ENCODE measurements at places on chromosomes 6 and 20.

GRCh38 chr6:19697744-19698290, 139.4 kb upstream of the ID4 start:
- no peak for DNase-seq

DNA sequence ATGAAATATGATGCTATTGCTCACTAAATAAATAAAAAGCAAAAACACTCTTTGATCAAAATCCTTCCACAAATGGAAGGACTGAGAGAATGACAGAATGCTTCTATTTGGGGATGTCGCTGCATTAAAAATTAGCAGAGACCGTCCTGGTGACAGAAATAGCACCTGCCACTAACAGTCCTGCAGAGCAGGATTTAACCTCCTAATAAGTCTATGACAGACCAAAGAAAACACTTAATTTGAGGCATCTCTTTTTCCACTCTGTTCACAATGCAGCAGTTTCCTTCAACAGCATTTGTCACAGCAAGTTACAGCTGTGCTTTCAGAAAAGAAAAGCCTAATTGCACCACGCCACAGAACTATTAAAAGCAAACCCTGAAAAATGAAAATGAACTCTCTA, 140.6 kb upstream of the BEND6 start:
- no peak for DNase-seq

GRCh38 chr6:6699741-6700367, 111.3 kb downstream of the LY86 start:
- DNase-seq, result no peak

GRCh38 chr6:41045664-41046063, 3.4 kb downstream of the TSPO2 start:
- no peak for DNase-seq

DNA sequence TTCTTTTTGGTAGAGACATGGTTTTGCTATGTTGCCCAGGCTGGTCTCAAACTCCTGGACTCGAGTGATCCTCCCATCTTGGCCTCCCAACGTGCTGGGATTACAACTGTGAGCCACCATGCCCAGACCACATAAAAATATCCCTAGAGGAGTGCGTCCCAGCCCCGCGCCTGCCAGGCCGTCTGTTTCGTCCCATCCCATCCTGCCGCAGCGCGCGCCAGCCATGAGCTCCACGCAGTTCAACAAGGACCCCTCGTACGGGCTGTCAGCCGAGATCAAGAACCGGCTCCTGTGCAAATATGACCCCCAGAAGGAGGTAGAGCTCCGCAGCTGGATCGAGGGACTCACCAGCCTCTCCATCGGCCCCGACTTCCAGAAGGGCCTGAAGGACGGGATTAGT, 16.6 kb upstream of the AMD1 start:
- no peak for DNase-seq

- no peak for DNase-seq
Measured at GRCh38 chr6:40936818-40937251, 102.2 kb downstream of the UNC5CL start.

DNA sequence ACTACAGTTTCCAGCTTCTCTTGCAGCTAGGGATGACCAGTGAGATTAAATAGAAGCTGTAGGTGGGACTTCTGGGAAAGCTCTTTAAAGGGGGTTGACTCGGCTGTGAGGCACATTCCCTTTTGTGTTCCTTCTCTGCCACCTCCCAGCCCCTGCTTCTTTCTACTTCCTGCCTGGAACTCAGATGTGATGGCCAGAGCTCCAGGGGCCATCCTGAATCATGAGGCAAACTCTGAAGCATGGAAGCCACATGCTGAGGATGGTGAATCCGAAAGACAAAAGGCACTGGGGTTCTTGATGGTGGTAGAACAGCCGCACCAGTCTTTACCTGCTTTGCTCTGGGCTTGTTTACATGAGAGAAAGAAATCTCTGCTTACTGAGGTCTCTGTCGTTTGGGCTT, 9.1 kb downstream of the CEBPB start:
- no peak for DNase-seq

- DNase-seq, result no peak
Measured at GRCh38 chr20:10079964-10080363, 45.2 kb downstream of the ANKEF1 start.

- no peak for DNase-seq
Measured at GRCh38 chr6:35722121-35722761, 14.6 kb upstream of the ARMC12 start.

DNA sequence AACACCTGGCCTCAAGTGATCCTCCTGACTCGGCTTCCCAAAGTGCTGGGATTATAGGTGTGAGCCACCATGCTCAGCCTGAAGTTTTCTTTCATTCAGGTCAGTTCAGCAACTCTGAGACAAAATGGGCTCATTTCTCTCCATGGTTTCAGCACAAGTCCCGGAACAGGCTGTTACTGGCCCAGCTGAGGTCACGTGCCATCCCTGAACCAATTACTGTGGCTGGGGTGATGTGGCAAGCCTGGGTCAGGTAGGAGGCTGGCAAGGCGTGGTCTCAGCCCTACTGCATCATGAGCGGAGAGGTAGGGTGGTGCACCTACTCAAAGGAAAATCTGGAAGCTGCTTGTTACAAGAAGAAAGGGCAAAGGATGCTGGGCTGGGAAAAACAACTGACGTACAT, 326.4 kb downstream of the KIF16B start:
- DNase-seq, result no peak

- DNase-seq, result no peak
Measured at GRCh38 chr6:36115412-36115811, 14.9 kb upstream of the MAPK13 start.

GRCh38 chr20:480044-480443, 17.7 kb upstream of the TBC1D20 start:
- DNase-seq, result no peak

GRCh38 chr6:90183587-90184333, 112.9 kb downstream of the BACH2 start:
- DNase-seq, result no peak

- no peak for DNase-seq
Measured at GRCh38 chr20:61927193-61927825, 138.4 kb downstream of the TAF4 start.

DNA sequence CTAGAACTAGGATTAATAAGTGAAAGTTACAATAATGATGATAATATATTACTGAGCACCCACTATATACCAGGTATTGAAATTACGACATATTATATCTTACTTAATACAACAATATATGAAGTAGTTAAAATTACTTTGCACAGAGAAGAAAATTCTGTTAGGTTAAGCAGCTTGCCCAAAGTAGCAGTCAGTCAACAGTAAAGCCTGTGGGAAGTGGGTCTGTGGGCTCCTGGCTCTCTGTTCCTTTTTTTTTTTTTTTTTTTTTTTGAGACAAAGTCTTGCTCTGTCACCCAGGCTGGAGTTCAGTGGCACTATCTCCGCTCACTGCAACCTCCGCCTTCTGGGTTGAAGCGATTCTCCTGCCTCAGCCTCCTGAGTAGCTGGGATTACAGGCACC, 4.8 kb upstream of the GTF2H4 start:
- no peak for DNase-seq

DNA sequence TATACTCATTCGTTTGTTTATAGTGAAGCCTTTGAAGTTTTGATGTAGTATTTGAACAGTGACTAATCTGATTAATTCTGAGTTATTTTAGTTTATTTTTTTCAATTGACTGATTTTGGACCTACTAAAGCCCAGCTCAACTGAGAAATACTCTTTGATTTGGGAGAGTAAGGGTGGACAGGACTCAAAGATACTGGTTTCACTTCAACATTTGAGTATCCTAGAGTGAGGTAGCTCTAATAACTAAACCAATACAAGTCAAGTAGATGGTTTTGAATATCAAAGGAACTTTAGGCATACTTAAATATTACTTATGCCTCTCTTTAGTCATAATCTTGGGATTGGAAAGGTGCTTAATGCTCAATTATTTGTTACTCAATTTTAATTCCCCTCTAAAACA, 65.6 kb downstream of the ZNF292 start:
- no peak for DNase-seq

GRCh38 chr6:147341486-147341885, 137.3 kb downstream of the STXBP5 start:
- no peak for DNase-seq

- no peak for DNase-seq
Measured at GRCh38 chr20:55160037-55160436, 684.6 kb downstream of the DOK5 start.

DNA sequence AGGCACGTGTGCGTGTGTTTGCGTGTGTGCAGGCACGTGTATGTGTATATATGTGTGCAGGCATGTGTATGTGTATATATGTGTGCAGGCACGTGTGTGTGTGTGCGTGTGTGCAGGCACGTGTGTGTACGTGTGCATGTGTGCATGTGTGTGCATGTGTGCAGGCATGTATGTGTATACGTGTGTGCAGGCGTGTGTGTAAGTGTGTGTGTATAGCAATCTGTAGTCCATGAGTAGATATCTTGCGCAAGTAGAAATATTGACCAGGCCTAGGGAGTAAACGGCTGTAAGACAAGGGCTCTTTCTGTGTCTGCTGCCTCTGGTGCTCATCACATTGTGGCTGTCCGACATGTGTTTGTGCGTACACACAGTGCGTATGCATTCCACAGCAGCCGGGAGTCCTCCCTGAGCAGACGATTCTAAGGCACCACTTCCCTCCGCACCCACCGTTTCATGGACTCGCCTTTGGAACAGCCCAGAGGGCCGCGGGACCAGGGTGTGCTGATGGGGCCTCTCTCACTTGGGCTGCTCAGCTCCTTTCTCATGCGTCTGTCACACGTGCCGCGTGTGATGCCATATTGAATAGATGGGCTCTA, 167.6 kb downstream of the ERMARD start:
- DNase-seq, result no peak

DNA sequence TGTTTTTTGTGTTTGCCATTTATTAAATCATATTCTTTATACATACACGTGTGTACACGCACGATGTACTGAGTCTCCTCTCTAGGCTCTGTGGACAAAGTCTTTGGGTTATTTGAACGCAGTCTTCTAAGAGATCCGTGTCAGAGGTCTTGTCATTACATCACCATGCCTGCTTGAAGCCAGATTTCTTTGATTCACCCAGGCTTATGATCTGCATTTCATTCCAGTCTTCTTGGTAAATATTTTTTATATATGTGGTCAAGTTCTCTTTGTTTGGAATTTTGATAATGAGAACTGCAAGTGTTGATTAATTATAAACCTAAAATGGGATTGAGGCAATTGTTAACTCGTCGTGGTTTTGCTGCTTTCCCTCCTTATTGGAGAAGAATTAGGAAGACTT, 34.6 kb downstream of the KCNS1 start:
- DNase-seq, result no peak

DNA sequence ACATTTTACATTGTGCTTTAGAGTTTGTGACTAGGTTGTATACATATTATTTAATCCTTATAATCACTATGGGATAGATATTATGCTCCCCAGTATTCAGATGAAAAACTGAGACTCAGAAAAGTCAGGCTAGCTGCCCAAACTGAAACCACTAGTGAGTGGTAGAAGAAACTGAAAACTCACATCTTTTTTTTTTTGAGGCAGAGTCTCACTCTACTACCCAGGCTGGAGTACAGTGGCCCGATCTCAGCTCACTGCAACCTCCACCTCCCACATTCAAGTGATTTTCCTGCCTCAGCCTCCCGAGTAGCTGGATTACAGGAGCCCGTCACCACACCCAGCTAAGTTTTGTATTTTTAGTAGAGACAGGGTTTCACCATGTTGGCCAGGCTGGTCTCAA, 22.2 kb downstream of the RNF24 start:
- DNase-seq, result no peak

DNA sequence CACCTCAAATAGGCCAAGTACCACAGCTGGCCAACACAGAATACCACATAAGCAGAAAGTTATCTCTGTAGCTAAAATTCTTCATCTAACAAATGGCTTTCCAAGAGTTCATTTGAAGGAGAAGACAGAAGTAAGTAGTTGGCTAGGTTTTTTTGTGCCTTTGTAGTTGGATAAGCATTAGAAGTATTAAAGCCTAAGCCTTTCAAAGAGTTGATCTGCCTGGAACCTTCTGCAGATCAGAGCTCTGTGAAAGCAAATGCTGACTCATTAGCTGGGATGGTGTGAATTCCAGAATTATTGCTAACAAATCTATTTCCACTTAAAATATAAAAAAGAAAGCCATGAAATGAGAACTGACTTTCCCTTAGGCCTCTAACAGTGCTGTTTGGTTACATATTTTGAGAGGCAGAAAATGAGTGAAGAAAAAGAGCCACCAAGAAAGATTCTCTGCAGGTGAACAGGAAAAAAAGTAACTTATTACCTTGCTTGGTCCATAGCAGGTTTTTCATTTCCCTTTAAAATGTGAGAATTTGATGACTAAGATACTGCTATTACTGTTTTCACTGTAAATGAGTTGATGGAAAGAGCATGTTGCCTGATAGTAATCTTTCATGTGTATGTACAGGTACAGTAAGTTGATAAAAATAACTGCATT, 763.2 kb upstream of the FLRT3 start:
- no peak for DNase-seq

GRCh38 chr20:35776513-35777101, 4.8 kb downstream of the PHF20 start:
- DNase-seq, result no peak

DNA sequence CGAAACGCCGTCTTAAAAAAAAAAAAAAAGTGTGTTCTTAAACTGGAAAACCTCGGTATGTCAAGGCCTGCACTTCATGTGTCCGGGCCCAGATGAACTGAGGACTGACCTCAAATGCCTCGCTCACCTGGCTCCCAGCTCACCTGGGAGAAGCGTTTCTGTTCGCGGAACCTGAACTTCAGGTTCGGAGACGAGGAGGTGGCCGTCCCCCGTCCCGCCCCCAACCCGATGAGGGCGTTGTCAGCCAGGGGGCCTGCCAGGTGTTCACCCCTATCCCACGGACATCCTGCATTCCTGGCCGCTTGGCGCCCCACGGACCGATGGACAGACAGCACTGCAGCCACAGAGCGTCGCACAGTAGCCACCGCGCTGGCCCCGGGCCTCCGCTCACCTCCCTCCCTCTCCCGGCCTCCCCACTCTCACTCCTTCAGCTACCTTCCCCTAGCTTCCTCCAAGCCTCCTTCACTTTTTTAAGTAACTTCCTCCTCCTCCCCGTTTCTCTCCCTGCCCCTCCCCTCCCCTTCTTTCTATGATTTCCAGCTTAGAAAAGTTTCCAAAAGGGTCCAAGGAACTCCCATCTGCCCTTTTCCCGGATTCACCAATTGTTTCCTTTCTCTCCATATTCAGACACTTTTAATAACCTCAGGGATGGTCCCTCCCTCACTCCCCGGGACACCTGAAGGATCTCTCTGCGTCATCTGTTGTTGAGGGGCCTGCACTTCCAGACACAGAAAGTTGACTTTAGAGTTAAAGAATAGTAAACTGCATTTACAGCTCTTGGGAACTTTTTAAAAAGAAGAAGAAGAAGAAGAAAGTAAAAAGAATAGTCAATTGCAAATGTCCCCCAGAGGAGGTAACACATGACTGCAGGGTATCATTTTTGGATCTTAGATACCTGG, 22.7 kb upstream of the MCM3 start:
- DNase-seq, result no peak

GRCh38 chr6:18362058-18362561, 25.0 kb upstream of the RNF144B start:
- DNase-seq, result no peak

All from stimulated activated naive CD4-positive, alpha-beta T cell treated with Interleukin-2 at 50 U/mL for 16 hours (primary cell).